ENCODE measurements at places on chromosomes 6 and 20.

DNA sequence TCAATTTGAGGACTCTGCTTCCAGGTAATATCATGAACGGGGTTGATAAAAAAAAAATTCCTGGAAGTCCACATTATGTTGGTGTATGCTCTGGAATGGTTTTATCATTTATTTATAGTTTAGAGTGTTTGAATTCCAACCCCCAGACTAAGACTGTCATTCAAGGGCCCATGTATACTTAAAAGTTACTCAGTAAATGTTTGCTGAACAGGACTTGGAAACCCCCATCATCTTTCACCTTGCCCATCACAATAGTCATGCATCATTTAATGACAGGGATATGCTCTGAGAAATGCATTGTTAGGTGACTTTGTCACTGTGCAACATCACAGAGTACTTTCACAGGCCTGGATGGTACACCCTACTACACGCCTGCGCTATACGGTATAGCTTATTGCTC, 104.8 kb downstream of the ATXN1 start:
- DNase-seq, result no peak
- no peak overlapping the region for H3K4me3 ChIP-seq
- H3K27me3 ChIP-seq, result no peaks in the 10 kb centered on the region
- no peaks in the 10 kb centered on the region for H3K36me3 ChIP-seq
- H3K27ac ChIP-seq, result no peak overlapping the region

DNA sequence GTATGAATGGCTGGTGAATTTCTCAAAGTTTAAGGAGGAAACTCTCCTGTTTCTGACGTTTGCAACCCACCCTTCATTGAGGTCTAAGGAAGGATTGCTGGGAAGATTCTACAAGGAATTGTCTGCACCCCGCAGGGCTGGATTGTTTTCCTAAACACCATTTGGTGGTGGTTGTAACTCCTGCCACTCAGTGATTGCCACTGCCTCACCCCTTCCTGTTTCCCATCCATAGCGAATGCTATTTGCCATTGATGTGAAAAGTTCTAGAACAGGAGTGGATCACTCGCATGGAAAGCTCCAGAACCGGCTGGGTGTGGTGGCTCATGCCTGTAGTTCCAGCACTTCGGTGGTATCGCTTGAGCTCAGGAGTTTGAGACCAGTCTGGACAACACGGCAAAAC, 8.7 kb upstream of the DSP start:
- no peak for DNase-seq
- H3K27ac ChIP-seq, result no peak overlapping the region
- H3K27me3 ChIP-seq, result no peaks in the 10 kb centered on the region
- H3K36me3 ChIP-seq, result no peaks in the 10 kb centered on the region
- no peak overlapping the region for H3K4me3 ChIP-seq

DNA sequence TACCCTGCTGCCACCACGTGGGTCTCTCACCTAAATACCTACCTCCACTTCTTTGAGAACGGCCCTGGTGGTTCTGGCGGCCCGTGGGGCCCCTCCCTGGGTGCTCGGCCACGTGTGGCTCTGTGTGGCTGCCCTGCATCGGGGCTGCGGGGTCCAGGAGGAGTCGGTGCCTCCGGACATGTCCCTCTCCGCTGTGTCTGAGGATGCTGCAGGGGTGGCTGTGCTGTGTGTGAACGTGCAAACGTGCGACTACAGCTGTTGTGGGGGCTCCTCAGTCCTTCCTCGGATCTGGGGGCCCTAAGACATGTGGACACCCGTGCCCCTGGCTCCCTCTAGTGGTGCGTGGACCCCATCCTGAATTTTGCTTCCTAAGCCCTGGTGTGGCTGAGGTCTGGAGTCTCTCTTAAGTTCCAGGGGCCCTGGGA, 691.8 kb downstream of the QKI start:
- no peaks in the 10 kb centered on the region for H3K36me3 ChIP-seq
- no peak overlapping the region for H3K4me3 ChIP-seq
- H3K27ac ChIP-seq, result no peak overlapping the region
- no peaks in the 10 kb centered on the region for H3K27me3 ChIP-seq

- H3K27ac ChIP-seq, result no peak overlapping the region
- no peak overlapping the region for H3K4me3 ChIP-seq
- no peak for DNase-seq
- H3K36me3 ChIP-seq, result no peaks in the 10 kb centered on the region
- H3K4me1 ChIP-seq, result no peaks in the 10 kb centered on the region
Observed at GRCh38 chr6:4640139-4640538, 136.1 kb upstream of the CDYL start.

DNA sequence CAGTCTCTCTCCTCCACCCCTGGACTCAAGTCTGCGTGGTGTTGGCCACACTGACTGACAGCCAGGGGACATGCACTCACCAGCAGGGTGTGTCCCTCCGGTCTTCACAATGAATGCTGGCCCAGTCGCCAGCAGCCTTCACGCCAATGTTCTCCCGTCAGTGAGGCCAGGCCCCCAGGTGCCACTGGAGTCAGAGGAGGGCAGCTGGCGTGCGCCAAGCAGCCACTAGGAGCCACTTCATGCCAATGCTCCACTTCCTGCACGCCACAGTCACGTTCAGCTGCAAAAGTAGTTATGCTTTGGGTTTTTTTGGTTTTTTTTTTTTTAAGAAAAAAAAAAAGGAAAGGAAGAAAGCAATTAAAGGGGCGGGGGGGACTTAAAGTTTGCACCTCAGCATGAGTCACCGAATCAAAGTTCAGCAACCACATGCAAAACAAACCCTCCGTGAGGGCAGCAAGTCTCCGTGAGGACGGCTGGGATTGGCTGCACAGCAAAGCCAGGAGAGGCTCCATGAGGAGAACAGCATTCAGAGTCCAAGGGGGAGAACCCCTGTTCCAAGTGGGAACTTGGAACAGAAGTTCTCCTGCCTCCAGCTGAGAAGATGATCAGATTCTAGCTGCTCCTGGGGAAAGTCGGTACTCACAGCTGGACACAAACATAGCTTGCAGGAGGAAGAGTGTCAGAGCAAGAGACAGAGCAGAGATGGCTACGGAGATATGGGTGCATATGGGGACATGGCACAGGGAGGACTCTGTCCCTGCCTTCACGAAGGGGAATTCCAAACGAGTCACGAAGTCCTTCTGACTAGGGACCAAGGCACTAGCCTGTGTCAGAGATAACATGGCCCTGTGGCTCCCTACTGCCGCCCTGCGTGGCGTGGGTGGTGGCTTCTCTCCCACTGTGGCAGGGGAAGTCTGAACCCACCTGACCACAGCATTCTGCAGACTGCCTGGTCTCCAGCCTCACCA, at the start of gene ZC3H12D:
Gene ZC3H12D, minus strand, starts transcription at position 282 of the 968 bp plus-strand sequence. CDS start 10,471 bp downstream, outside the sequence.
- no peaks in the 10 kb centered on the region for H3K27me3 ChIP-seq
- no peaks in the 10 kb centered on the region for H3K36me3 ChIP-seq
- H3K4me1 ChIP-seq, result no peaks in the 10 kb centered on the region
- DNase-seq, result no peak
- no peak within 1 kb of the TSS for H3K27ac ChIP-seq
- H3K4me3 ChIP-seq, result no peak within 1 kb of the TSS

DNA sequence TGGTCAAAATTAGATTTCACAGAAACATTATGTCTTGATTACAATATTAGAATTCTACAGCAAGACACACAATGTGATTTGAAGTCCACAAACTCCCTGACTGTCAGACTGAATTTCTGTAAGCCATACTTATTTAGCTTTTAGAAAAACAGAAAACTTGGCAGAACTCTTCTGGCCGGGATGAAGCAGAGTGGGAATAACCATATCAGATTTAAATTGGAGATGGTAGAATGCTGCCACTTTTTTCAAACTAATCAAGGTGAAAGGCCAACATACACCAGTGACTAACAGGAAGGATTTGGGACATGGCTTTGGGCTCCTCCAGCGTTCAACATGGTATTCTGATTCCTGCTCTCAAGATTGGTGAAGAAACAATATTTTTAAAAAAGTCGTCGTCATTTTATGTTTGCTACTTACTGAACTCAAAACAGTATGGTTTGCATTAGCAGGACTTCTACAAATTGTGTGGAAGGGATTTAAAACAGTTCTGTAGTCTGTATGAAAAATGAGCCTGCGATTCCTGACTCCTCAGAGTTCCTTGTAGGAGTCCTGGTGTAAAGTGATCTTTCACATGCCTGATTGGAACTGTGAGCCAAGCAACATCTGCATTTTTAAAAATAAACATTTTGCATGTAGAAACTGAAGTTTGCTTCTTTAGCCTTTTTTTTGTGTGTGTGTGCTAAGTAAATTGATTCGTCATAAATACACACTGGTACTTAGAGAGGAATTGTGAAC, 297.9 kb upstream of the SOX4 start:
- H3K4me1 ChIP-seq, result no peaks in the 10 kb centered on the region
- no peak for DNase-seq
- H3K27me3 ChIP-seq, result no peaks in the 10 kb centered on the region

All from MM.1S (cell line).